ENCODE measurements at places on chromosomes 2 and 18. TPM values are rescaled to one million over a fixed set of nuclear protein-coding genes. Genes with fewer than 3 reads are reported as not detected.

GRCh38 chr2:18552351-18553077 lies 7.9 kb downstream of the RDH14 start:
- no peak for DNase-seq

The CFC1 gene
- 0.41 TPM for total RNA-seq

GRCh38 chr2:104434318-104434792 lies 419.6 kb upstream of the POU3F3 start:
- no peak for DNase-seq

The NEUROD1 gene
- total RNA-seq = 4.9 TPM

DNA sequence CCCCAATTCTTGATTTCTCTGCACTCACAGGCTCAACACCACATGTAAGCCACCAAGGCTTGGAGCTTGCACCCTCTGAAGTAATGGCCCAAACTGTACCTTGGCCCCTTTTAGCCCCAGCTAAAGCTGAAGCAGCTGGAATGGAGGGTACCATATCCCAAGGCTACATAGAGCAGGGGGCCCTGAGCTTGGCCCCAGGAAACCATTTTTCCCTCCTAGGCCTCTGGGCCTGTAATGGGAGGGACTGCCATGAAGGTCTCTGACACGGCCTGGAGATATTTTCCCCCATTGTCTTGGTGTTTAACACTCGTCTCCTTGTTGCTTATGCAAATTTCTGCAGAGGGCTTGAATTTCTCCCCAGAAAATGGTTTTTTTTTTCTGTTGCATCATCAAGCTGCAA lies 69.7 kb downstream of the SKA1 start:
- DNase-seq = no peak

GRCh38 chr2:98086491-98087446 lies at the start of gene VWA3B:
VWA3B (plus strand) TSS chr2:98087167; CDS start chr2:98093093, 5,926 bp downstream.
- DNase-seq = peak; percentile 83

DNA sequence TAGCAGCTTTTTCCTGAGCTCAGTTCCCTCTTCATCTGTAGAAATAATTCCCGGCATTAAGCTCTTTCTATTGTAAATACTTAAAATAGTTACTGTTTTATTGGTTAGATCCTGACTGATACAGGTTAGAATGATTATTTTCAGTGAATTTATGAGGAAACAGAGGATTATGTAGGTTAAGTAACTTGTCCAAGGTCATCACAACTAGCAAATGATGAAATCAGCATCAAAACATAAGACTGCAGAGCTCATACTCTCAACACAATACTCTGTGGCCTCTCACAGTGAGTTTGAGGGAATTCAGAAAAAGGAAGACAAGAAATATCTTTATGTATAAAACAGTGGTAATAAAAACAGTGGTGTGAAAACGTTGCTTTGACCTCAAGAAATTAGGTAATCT lies 113.2 kb upstream of the DLX2 start:
- DNase-seq = no peak

All from frontal cortex (tissue), 4 donors.